ENCODE measurements at places on chromosomes 11 and 22.

GRCh38 chr11:76709756-76710155 lies 39.2 kb upstream of the LRRC32 start:
- DNase-seq, result no peak

- DNase-seq, result no peak
These were observed 4.2 kb upstream of the MPPED1 start for GRCh38 chr22:43407591-43407990.

DNA sequence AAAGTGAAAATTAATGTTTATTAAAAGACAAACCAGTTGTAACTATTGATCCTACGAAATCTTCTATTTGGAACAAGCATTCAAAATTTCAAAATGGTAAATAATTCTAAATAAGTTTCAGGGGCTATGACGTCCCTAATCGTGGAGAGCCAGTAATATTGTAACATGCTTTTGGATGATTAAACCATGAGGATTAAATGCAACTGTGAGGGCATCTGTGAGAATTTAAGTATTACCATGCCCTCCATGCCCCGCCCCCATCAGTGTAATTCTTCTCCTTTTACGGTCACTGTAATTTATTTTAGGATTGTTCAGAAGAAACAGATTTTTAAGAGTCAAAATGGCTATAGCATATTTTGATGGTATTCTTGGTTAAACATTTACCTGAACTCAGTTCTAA lies 133.2 kb downstream of the APOL5 start:
- no peak for DNase-seq

GRCh38 chr22:29426476-29426875 lies 11.9 kb upstream of the RFPL1 start:
- no peak for DNase-seq
